ENCODE measurements at places on chromosomes 2 and 18.

- DNase-seq: peak; percentile 25
Measured at GRCh38 chr2:74530239-74531187, 780 bp downstream of the HTRA2 start.

GRCh38 chr2:41717839-41718238 lies 330.0 kb upstream of the PKDCC start:
- peak; percentile 94 for DNase-seq

DNA sequence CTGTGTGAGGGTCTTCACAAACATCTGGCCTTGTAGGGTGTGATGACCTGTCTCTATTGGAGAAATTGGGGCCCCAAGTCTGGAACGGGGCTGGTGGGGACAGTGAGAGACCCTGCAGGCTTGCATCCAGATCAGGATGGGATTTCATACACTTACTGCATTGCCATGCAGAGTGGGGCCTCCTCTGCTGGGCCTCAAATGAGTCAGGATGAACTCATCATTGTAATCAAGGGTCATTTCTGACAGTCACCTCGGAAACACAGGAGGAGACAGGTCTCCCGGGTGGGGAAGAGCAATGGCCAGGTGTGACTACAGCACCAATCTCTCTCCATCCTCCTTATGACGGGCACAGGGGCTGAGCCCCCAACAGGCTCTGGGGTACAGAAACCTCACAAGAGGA lies 48.1 kb upstream of the GALR1 start:
- DNase-seq: no peak

DNA sequence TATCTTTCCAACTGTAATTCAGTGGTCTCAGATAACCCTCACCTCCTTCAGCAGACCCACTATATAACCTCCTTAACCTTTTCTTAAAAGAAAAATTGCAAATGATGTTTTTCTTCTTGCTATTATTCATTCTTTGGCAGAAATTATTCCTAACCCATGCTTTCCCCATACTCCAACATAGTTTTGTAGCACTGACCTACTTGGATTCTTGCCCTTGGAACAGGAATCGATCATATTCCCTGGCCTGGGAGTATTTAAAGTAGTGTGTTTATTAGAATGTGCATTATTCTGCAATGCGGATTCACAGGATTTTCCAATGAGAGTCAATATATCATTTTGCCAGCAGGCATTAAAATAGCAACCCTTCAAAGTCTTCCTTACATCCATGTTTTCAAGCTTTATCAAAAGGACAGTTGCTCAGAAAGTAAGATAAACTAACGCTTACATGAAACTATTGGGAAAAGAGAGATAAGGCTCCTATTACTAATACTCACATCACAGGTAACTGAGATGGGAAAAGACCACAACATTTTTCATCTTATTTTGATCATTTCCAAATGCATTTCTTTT lies 37.4 kb downstream of the CHN1 start:
- no peak for DNase-seq

- DNase-seq: no peak
Measured at GRCh38 chr18:34623557-34623956, 86.5 kb upstream of the DTNA start.

- no peak for DNase-seq
Measured at GRCh38 chr18:48460929-48461583, 51.9 kb upstream of the ZBTB7C start.

DNA sequence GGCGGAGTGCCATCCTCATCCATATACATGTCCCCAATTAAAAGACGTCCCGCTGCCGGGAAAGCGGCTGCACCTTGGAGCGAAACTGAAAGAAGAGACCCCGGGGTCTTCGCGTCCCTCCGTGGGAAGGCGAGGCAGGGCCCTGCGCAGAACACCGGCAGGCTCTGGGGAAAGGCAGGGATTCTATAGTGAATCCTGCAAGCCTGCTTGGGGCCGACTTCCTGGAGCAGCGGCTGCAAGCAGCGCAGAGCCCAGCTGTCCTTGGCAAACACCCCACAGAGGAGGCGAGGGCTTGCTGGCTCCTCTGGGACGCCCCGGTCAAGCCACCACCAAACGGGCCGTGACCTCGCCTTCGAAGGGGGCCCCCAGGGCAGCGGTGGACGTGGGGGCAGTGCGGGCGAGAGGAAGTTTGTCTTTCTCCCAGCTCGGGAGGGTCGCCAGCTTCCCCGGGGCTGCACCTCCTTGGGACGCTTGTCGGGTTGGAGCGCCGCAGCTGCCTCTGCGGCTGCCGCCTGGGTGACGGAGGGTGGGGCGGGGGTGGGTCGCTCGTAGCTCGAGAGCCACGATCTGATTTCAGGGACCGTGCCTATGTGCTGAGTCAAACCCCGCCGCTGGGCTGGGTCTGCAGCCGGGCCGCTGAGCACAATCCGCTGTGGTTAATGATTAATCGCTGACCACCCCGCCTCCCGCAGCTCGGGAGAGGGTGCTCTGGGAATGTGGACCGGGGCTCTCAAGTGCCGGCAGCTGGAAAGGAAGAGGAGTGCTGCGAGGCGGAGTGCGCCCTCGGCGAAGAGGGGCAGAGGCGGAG lies 486 bp upstream of the GPR39 start:
- no peak for DNase-seq

GRCh38 chr2:43067254-43068040 lies 159.0 kb downstream of the ZFP36L2 start:
- no peak for DNase-seq

DNA sequence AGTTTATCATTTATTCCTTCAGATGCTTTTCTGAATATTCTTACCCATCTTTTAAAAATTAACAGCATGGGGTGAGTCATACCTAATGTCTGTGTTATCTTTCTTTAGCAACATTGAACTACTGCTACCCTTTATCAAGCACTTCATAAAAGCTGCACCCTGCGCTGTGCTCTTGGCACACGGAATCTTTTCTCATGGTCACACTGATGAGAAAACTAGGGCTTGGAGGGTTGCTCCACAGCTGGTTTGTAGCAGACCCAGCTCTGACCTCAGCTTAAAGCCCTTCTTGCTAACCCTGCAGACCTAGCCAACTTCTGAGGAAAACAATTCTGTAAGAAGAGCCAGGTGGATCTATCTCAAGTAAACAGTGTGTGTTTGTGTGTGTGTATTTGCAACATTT lies 106.3 kb downstream of the RNF144A start:
- DNase-seq: no peak

DNA sequence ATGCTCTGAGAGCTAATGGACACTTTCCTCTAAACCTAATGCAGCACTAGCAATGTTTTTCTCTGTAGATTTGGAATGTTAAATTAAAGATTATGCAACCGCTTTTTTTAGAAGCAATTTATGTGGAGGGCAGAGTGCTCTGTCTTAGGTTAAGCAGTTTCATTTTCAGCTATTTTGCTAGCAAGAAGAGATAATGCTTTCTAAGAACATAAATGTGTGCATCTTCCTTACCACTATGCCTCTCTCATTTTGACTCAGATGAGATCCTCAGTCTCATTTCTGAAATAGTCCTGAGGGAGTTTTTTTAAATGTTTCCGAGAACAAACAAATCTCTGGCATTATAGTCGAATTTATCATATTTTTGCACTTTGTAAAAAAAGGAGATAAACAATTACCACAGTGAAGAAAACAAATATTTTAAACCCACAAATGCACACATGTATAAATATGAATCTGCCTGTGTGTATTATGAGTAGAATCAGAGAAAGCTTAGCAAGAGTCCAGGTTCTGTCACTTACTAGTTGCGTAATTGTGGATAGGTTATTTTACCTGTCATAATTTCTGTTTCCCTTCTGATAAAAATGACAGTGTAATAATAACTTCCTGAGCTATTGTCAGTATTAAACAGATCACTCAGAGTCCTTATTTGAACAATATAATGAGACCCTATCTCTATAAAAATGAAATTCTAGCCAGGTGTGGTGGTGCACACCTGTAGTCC lies 207.7 kb upstream of the CRIM1 start:
- DNase-seq: no peak

GRCh38 chr2:241242306-241242705 lies 53.8 kb downstream of the ANO7 start:
- no peak for DNase-seq

GRCh38 chr2:5777131-5777535 lies 84.9 kb downstream of the SOX11 start:
- no peak for DNase-seq

DNA sequence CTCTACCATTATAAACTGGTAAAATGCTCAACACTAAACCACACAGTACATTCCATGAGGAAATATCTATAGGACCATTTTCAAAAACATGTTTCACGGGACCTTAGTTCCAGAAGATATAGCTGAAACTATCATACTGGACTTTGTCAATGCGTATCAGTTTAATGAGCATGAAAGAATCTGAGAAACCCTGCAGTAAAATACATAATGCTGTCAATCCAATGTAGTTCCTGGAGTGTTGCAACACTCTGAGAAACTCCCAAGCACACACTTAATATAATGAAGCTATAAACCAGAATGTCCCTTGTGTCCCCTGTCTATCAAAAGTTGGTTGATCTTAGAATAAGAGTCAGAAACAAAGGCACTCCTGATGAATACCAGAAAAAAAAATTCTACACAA lies 16.2 kb downstream of the IWS1 start:
- DNase-seq: no peak

- DNase-seq: no peak
Measured at GRCh38 chr2:181172676-181173075, 192.3 kb downstream of the UBE2E3 start.

GRCh38 chr2:231425811-231426703 lies 30.5 kb downstream of the B3GNT7 start:
- no peak for DNase-seq

DNA sequence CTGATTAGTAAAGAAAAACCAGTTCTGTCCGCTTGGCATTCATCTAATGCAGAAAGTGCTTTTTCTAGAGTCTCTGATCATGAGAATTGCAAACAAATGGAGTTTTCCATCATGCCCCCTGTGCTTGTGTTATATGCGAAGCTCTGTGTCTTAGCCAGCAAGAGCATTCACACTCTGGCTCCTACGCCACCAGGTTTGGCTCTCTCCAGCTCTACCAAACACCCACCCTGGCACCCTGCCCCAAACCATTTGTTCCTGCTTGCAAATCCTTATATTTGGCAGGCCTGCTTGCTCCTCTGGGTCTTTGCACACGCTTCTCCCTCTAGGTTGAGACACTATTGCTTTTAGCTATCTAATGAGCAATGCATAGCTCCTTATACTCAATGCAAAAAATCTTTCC lies 204.1 kb upstream of the CYRIA start:
- no peak for DNase-seq

DNA sequence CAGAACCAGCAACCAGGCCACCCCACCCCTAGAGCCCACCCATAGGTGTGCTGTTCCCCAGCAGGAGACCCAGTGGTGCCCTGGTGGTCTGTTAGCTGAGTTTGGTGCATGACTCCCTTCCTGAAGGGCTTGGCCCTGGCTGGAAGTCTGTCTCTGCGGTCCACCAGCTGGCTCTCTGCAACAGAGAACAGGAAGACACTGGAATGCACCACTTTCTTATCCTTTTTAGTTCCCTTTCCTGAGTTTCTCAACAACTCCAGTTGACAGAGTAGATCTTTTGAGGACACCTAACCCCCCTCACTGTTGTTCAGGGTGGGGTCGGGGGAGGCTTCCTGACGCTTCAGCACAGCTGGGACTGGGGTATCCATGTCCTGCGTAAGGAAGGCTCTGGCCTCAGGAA lies 11.9 kb upstream of the RPL37A start:
- DNase-seq: no peak

DNA sequence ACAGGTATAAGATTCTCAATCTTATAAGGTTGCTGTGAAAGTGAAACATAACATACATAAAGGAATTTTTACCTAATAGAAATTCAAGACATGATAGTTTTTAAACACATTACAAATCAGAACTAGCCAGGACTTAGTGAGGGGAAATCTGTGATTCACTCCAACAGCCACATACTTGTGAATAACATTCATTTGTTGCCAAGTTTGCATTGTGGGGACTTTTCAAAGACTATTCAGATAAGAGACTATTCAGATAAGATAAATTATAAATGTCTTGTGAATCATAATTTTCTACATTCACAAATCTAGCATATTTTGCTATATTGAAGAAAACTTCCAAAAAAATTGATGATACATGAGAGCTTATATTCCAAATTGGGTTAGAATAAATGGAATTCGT lies 345.3 kb upstream of the CDH20 start:
- DNase-seq: no peak

GRCh38 chr2:71689968-71690834 lies 236.8 kb downstream of the DYSF start:
- DNase-seq: no peak

DNA sequence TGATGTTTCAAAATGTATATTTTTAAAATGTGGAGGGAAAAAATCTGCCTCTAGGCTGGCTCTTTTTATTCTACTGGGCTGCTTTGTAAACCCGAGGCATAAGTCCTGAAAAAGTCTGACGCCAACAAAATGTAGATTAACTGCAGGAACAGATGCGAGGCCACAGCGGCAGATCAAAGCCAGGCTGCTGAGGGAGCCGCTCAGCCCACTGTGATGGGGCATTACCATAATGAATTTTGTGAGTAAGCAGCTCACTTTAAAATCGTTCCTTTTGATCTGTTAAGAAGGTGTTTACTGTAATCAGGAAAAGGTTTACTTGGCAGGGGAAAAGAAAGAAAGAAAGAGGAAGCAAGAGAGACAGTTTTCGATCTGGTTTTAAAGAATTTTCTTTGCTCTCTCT lies 269.0 kb downstream of the ICOS start:
- DNase-seq: no peak

GRCh38 chr18:75785206-75785605 lies 357.7 kb upstream of the SMIM21 start:
- no peak for DNase-seq

DNA sequence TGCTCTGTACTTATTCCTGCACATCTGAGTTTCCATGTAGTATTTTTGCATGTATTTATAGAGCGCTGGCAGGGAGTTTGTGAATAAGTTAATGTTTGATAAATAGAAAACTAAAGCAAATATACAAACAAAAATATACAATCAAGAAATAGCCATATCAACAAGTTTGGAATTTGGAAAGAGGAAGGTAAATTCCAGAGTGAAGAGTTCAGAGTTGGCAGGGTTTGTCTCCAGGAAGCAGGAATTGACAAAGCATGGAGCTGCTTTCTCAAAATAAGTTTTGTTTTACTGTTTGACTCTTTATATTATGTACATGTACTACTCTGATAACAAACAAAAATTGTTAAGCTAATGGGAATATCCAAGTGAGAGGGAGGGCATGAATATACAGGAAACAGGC lies 80.3 kb downstream of the SPOPL start:
- DNase-seq: no peak

DNA sequence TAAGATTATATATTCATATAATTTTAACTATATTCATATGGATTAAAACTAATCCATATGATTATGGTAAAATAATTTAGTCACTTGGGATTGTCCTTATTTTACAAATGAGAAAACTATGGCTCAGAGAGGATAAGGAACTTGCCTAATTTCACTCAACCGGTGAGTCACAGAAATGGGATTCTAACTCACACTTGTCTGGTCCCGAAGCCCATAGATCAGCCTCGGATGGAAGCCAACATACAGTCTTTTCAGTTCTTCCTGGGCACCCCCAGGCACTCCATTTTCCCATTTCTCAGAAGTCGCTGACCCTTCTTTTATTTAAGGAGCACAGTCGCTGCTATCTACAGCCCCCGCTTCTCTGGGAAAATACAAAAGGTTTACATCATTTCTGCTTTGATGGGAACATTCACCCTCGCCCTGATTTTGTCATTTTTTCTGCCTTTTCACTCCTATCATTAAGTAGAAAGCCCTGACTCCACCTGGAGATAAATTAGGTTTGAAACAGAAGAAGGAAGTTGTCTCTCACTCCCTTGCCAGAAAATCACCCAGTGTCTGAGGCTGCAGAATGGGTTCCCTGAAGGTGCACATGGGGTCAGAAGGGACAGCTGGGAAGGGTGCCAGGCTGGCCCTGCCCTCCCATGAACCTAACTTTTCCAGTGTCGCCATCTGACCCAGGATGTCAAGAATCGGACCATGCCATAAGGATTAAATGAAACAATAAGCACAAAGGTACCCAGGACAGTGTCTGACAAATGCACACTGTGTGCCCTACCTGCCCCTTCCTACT lies 36.6 kb downstream of the CYP1B1 start:
- DNase-seq: no peak

Data from COR-L47 (cell line).